CD4-positive, CD25-positive, alpha-beta regulatory T cell (primary cell): ENCODE measurements at places on chromosomes 5 and 9.

DNA sequence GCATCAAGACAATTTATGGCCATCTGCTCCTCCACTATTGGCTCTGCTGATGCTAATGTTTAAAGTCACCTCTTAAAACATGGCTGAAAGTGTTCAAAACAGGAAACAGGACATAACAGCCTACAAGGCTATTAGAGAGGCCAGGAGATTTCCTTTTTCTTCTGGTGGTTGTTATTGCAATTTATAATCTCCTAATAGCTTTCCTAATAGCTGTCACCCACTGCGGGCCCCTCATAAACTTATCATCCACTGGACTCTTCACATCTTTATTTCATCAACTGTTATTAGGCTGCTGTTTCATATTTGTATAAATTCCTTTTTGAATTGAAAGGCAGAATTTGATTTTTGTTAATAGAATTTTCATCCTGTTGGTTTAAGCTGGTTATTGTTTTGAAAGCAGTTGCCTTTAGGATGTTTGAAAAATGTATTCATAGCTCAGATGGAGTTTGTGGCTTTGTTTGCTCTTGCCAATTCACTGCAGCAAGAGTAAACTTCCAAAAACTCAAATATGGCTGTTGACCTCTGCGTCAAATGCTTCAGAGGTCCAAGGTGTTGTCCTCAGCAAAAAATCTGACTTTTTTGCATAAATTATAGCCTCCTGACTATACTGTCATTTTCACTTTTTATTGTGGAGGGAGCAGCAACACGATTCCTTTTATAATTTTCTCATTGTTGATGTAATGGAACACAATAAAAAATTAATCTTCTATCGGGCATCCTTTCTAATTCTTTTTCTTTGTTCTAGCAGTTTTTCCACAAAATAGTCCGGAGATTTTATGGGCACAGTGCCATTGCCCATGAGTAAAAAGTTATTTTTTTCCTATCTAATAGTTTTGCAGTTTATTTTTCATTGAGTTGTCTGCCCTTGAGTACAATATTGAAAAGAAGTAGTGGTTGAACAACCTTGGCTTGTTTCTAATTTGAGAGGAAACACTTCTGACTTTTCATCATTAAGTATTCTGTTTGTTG, 69.3 kb downstream of the MAT2B start:
- no peak for DNase-seq

DNA sequence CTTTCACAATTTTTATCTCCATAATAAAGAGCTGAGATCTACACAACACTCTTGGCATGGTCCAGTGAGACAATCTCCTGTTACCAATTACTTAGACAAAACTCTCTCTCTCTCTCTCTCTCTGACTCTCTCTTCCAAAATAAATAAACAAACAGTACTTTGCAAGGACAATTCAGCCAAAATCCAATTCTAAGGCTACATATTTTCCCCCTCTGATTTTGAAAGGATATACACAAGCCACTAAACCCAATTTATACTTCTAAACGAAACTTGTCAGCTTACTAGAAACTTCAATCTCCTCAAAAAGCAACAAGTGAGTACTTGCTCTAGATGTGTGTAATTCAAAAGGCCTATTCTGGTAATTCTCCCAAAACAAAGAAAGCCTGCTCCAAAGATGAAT, 26.3 kb upstream of the TNPO1 start:
- no peak for DNase-seq

DNA sequence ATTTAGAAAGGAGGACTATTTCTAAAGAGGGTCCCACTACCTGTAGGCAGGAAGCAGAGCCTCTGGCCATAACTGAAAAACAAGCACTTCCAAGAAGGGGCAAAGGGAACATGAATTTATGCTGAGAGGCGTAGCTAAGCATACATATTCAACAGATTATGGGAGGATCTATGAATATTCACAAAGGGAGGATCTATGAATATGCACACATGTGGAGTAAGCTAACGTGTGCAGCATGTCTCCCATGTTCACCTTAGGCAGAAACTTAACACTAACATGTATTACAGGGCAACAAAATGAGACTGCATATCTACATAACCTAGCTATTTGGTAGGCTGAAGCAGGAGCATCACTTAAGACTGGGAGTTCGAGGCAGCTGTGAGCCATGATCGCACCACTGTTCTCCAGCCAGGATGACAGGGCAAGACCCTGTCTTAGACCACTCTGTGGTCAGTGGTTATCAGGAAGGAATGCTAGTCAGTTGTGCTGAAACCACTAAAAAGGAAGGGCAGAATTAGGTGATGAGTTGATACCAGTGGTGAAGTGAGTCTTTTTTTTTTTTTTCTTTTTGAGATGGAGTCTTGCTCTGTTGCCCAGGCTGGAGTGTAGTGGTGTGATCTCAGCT, 20.8 kb downstream of the FXN start:
- DNase-seq: no peak

DNA sequence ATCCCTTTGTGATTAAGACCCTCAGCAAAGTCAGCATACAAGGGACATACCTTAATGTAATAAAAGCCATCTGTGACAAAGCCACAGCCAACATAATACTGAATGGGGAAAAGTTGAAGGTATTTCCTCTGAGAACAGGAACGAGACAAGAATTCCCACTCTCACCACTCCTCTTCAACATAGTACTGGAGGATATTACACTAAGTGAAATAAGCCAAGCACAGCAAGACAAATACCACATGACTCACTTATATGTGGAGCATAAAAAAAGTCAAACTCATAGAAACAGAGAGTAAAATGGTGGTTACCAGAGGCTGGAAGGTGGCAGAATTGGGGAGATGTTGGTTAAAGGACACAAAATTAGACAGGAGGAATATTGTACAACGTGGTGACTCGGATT, 118.1 kb upstream of the NFIL3 start:
- no peak for DNase-seq

GRCh38 chr5:6309949-6310348, 68.4 kb downstream of the MED10 start:
- no peak for DNase-seq
